Colonic mucosa (tissue), 4 donors: ENCODE measurements at places on chromosomes 5 and 9. TPM values are rescaled to one million over a fixed set of nuclear protein-coding genes. Genes with fewer than 3 reads are reported as not detected.

DNA sequence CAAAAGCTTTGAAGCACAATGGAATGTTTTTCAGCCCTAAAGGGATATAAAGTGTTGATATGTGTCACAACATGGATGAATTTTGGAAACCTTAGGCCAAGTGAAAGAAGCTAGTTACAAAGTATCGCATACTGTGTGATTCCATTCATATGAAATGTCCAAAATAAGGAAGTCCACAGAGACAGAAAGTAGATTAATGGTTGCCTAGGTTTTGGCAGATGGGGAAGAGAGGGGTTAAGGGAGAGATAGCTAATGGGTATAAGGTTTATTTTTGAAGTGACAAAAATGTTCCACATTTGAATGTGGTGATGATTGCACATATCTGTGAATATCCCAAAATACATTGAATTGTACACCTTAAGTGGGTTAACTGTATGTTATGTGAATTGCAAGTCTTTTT lies 57.5 kb upstream of the MCCC2 start:
- no peak for DNase-seq

DNA sequence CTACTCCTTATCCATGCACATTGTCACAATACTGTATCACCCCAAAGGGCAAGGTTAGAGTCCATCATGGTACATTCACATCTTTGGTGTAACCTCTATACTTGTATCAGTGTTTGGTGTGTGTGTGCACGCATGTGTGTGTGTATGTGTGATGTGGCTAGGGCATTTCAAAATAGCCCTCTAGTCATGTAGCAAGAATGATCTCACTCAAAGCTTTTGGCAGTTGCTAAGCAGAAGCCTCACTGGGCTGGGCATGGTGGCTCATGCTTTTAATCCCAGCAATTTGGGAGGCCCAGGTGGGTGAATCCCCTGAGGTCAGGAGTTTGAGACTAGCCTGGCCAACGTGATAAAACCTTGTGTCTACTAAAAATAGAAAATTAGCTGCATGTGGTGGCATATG lies 245.3 kb downstream of the ADGRV1 start:
- no peak for DNase-seq

GRCh38 chr5:42927730-42928129 lies 112.4 kb downstream of the ANXA2R start:
- DNase-seq = no peak

GRCh38 chr9:69900406-69900805 lies 79.8 kb downstream of the CFAP95 start:
- no peak for DNase-seq

DNA sequence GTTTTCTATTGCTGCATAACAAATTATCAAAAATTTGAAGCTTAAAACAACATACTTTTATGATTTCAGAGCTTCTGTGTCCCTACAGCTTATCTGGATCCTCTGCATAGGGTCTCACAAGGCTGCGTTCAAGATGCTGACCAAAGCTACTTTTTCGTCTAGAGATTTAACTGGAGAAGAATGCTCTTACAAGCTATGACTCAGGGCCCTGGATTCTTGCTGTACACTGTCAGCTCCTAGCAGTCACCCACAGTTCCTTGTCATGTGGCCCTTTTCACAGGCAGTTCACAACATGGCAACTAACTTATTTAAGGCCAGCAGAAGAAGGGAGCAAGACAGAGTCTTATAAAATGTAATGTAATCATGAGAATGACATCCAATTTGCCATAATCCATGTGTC lies 70.8 kb upstream of the FAM174A start:
- DNase-seq = no peak

DNA sequence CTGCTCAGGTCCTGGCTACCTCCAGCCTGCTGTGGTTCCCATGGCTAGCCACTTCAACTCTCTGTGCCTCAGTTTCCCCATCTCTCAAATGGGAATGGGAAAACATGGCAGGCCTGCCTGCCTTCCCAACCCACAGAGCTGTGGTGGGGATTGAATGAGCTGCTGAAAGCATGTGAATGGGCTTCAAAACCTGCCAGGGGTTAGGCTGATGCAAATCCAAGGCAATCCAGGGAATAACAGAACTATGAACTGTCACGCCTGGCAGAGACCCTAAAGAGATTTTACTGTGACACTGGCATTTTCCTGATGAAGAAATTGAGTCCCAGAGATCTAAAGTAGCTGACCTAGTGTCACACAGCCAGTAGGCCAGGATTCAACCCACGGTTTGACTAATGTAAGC lies 29.9 kb upstream of the TCF7 start:
- DNase-seq = no peak

- no peak for DNase-seq
These were observed 232.3 kb upstream of the PTGER4 start for GRCh38 chr5:40447438-40447837.

- DNase-seq = no peak
These were observed 96.0 kb upstream of the FSTL4 start for GRCh38 chr5:133708331-133708850.

DNA sequence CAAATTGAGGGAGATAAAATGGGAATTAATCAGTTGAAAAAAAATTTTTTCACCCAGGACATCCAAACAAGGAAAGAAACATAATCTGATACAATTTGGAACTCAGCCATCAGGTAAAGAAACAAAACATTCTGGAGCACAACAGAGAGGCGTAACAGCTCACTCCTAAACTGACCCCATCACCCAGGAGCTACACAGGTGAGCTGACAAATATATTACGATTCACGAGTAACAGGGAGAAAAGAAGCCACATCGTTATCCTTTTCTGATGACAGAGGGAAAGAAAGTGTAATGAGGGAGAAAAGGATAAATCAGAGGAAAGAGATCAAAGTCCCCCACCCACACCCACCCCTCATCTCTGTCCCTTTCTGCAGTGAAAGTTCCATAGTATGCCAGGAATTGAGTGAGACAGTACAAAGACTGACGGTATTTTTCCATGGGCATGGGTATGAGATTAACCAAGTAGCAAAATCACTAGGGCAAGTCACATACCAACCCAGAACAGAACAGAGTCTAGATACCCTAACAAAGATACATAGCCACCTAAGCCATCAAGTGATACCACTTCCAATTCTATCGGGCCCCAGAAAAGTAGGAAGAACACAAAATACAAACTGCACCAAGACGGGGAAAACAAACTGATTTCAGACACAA lies 45.4 kb downstream of the TMEM245 start:
- no peak for DNase-seq

DNA sequence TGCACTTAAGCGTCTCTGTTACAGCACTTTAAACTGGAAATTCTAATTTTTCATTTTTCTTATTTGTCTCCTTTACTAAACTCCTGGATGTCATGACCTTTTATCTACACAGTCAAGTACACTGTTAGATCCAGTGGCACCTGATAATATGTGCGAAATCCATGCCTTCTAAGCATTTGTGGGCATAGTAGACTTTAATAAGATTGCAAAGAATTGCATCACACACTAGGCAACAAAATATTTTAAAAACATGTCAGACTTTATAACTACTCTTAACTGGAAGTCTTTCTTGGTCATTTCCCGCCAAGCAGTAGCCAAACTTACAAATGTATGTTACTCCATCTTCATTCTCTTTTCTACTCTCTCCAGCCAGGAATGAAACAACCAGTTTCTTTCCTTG lies 5.0 kb upstream of the SPINK1 start:
- no peak for DNase-seq

DNA sequence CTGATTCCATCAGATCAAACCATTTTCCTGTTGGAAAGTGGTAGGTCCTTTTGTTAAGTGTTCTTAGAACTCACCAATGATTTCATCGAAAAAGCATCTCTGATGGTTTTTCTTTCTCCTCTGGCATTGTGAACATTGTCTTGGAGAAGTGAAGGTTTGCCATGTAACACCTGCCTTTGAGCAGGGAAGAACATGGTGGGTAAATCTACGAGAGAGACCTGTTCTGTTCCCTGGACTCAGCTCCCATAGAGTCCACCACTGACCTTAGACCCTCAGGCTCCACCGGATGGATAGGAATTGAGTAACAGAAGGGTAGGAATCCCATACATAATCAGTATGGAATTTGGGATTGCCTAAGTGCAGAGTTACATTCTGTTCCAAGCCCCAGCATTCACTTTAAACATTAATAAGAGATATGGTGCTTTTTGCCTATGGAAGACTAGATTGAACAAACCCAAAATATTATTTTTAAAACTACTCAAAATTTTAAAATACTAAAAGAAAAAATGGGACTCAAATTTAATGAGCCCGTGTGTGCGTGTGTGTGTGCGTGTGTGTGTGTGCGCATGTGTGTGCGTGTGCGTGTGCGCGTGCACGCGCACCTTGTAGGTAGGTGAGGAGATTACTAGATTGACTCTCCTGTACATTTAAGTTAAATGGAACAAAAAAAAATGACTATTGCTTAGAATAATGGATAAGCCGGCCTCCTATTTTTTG lies 92.0 kb downstream of the C9orf152 start:
- DNase-seq = no peak

DNA sequence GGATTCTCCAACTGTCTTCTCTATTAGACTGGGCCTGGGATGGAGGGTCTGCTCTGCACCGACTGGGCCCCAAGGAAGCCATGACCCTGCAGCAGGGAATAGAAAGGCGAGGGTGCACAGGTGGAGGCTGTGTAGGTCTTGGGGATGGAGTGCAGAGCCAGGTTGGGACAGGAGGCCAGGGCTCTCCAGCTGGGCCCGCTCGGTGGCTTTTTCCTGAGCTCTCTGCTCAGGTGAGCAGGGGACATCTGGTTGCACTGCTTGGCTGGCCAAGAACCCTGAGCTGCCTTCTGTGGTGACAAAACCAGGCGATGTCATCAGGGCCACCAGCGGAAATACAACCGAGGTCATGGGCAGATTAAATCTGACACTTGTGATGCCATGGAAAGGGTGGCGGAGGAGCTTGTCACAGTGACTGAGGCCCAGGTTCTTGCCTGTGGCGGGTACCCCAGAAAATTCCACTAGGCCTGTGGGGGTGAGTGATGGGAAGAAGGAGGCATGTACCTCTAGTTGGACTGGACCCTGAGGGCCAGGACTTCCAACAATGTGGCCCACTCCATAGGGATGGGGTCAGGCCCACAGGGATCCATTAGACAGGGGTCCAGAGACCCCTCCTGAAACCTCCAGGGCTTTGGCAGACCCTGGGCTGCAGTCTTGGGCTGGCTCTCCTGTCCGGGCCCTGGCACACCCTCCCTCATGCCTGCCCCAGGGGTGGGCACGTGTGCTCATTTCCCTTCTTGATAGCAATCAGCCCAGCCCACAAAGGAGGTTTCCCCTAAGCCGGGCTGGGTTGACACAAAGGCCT lies 4.4 kb upstream of the IL3 start:
- DNase-seq = peak; percentile 24

GRCh38 chr5:71652803-71653543 lies 65.8 kb downstream of the MCCC2 start:
- no peak for DNase-seq

GRCh38 chr9:13896922-13897835 lies 416.8 kb downstream of the NFIB start:
- DNase-seq = no peak

- DNase-seq = no peak
These were observed 629.8 kb downstream of the EFNA5 start for GRCh38 chr5:107040907-107041306.

DNA sequence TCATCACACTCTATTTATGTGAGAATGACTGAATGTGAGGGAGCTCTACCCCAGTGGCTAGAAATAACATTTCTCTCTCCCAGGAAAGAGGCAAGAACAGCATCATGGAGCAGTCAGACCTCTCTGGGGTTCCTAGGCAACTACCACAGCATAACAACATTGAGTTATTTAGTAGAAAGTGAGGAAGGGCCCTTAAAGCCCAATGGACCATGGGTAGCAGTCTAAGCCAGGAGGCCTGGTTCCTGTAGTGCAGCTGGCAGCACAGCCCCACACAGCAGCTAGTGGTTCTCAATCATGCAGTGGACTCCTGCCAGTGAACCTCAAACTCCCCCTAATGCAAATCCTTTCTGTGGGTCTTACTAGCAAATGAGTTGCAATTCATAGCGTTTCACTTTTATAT lies 55.3 kb downstream of the SPEF2 start:
- DNase-seq = no peak

GRCh38 chr5:18526792-18527405 lies 892.6 kb downstream of the TAF11L14 start:
- DNase-seq = no peak

GRCh38 chr5:139807647-139808030 lies 12.0 kb downstream of the PSD2 start:
- no peak for DNase-seq

DNA sequence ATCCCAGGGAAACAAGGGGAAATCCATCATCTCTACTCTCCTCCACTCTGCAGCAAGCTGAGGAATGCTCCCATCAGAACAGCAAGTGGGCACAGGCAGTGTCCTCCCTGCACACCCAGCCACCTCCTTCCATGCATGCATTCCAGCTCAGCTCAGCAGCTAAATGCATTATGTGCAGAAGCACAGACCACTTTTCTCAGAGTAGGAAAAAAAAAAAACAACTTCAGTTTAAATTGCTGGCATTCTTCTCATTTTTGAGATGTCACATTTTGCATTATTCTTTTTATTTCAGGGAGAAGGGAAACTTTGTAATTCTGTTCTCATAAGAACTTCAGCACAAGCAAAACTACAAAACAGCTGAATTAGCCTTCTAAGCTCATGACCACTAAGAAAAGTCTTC lies 312.2 kb downstream of the SEMA5A start:
- DNase-seq = no peak

DNA sequence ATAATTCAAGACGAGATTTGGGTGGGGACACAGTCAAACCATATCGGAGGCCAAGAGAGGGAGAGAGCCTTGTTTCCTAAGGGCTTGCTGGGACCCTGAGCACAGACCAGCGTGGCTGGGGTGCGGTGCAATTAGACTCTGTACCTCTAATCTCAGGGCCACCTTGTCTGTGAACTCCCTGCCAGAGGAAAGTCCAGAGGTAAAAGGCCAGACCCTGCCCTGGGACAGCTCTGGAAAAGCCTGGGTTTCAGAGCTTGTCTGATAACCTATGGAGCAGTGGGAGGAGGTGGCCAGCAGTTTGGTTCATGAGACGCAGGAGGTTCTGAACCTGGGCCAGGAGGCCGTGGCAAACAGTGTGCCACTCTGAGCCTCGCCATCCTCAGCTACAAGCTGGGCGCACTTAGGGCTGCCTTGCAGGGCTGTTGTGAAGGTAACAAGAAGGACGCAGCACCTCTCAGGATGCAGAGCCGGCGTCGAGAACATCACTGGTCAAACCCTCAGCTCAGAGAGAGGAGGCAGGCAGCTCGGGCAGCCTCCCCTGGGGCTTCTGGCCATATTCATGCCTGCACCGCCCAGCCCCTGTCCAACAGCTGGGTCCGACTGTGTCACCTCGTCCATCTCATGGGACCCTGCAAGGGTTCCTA lies 4.8 kb upstream of the DOLPP1 start:
- DNase-seq = peak; percentile 43

GRCh38 chr9:72600671-72601070 lies 79.3 kb downstream of the TMC1 start:
- no peak for DNase-seq

GRCh38 chr9:117028103-117028858 lies 341.2 kb downstream of the TRIM32 start:
- DNase-seq = no peak

- DNase-seq = no peak
These were observed 301.1 kb upstream of the PTGER4 start for GRCh38 chr5:40378396-40379177.

The SERF1A gene
- total RNA-seq = 3.8 TPM

The PFN3 gene
- not detected for total RNA-seq

The PCDHA5 gene
- 0.05 TPM for total RNA-seq

The PRR16 gene
- total RNA-seq = 1.4 TPM

The PRDM9 gene
- not detected for total RNA-seq

The C6 gene
- 1.4 TPM for total RNA-seq

The FOXD4L5 gene
- total RNA-seq = not detected

The PCDHA9 gene
- total RNA-seq = 0.19 TPM

The MEGF9 gene
- total RNA-seq = 7.2 TPM

The WWC1 gene
- total RNA-seq = 33.3 TPM

The TPPP gene
- total RNA-seq = 1.7 TPM
